ENCODE measurements at places on chromosomes 6 and 20. TPM values are rescaled to one million over a fixed set of nuclear protein-coding genes. Genes with fewer than 3 reads are reported as not detected.

GRCh38 chr6:138246650-138247440, 28.6 kb upstream of the PBOV1 start:
- DNase-seq: no peak

DNA sequence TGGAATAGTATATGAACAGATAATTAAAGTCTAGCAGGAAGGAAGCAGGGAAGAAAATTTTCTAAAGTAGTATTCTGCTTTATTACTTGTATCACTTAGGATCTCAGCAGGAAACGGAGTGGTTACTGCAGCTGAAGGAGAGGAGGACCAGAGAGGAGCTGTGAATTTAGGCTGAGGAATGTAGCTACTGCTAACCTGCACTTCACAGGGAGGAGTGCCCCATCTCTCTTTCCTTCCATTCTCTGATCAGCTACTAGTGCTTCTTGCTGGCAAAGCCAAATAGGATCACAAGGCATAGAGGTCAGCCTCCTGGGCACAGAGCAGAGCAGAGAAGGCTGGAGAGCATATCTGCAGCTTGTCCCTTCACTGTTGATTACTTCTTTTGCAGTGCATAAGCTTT, 205.3 kb upstream of the ASCC3 start:
- no peak for DNase-seq

GRCh38 chr20:11145616-11146015, 471.8 kb upstream of the JAG1 start:
- no peak for DNase-seq

MEP1A gene
- not detected for total RNA-seq

DNA sequence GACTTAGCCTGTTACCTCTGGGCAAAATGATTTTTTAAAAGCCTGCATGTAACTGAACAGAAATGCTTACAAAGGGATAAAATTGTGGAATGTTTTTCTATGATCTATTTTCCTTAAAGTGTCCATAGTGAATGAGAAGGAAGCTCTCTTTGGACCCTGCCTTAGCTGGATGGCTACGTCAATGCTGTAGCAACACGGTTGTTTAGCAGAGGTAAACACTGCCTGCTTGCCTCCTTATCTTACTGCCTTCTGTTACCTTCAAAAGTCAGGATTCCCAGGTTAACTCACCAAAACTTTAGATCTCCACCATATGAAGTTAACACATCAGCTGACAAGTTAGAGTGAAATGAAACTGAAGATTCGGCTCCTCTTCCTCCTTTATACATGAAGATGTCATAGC, 402.6 kb downstream of the SAMD5 start:
- no peak for DNase-seq

OR2H1 gene
- total RNA-seq: not detected

GRCh38 chr6:79630380-79630882, 698 bp upstream of the SH3BGRL2 start:
- no peak for DNase-seq

DNA sequence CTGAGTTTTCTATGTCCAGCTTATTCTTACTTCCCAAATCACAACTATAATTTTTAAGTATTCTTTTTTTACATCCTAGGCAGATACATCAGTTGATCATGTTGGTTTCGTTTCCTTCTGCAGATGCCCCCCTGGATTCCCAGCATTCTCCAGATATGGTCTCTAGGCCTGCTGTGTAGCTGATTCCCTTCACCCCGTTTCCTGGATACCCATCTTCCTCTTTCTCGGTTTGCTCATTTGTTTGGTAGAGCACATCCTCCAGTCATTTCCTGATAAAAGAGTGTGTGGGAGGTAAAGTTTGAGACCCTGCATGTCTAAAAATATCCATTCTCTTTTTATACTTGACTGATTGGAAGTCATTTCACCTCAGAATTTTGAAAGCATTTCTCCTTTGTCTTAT, 66.4 kb downstream of the ANKS1A start:
- DNase-seq: no peak

ELOVL4 gene
- 1.5 TPM for total RNA-seq

DNA sequence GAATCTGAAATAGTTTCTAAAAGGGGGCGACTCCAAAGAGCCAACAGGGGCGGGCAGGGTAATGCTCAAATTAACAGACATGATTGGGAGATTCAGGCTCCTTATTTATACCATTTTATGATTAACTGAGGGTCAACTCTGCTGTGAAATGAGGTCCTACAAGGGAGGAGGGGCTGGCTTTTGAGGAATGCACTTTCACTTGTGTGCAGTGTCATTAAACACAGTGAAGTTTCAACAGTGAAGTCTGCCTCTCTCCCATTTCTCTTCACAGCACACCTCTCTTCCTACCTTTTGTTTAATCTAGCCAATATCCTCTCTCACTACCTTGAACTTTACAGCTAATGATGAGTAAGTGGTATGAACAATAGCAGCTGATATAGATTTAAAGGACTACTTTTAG, 557.3 kb upstream of the CITED2 start:
- DNase-seq: no peak

DNA sequence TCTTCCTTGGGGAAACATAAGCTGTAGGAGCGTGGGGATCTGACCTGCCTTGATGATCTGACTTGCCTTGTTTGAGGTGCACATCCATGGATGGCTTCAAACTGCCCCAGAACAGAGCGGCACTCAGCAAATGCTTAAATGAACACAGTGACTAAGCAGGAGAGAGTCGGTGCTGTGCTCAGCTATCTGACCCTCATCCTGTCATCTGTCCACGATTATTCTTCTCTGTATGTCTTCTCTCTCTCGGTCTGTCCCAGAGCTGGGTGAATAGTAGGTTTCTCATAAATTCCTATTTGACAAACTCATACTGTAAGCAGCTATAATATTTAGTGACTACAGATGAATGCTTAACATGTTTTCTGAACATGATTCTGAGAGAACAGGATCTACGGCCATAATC, 37.3 kb downstream of the TRAM2 start:
- no peak for DNase-seq

GRCh38 chr20:31673943-31674463, 36.3 kb downstream of the COX4I2 start:
- DNase-seq: no peak

HINT3 gene
- total RNA-seq: 32.3 TPM

DNA sequence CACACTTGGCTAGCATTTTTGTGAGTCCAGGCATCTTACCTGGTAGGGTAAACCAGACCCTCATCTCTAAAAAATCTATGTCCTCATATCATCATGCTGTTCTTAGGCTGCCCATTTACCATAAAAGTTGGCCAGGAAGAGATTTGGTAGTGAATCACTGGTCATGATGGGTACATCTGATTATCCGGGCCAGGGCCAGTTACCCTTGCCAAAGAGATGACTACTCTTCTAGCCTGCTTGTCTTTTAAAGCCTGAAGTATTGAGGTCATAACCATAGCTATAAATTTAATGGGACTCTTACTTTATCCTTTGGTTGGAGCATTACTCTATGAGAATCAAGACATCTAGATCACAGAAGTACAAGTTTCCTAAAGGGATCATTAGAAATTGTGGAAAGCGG, 276.8 kb downstream of the TENT5A start:
- DNase-seq: no peak

GRCh38 chr6:42981836-42982235, 2.5 kb upstream of the PPP2R5D start:
- DNase-seq: no peak

DNA sequence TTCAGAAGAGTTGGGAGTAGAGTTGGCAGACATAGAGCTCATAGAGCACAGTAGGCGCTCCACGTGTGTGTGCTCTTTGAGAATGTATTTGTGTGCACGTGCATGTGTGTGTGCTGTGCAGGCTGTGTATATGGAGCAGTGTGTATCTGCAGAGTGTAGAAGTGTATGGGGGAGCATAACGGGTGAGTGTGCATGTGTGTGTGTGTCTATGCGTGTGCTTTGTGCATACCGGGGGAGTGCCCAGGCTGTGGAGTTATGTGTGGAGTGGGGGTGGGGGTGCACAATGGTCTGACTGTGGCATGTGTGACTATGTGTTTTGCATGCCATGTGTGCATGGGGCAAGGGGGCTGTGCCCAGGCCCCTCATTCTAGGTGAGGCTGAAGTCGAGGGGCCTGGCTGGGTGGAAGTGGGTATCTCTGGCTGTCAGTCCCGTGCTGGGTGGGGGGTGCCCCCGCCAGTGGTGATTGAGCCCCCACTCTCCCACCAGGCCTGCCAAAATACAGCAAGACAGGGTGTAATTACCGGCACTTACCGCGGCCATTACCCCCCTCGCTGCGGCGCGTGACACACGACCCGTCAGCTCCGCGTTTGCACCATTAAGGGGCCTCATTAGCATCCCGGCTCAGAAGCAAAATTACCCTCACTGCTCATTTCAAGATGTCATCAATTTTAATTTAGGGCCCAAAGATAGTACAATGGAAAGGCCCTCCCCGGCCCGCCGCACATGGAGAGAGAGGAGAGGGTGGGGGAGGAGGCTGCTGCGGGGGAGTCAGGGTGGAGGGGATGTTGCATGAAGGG, 39.1 kb downstream of the MDFI start:
- no peak for DNase-seq

SLC35B3 gene
- 24.1 TPM for total RNA-seq

Measured in mucosa of gallbladder (tissue), 1 donor.